Neural crest cell (in vitro differentiated cells): ENCODE measurements at places on chromosomes 1 and 21. TPM values are rescaled to one million over a fixed set of nuclear protein-coding genes. Genes with fewer than 3 reads are reported as not detected.

DNA sequence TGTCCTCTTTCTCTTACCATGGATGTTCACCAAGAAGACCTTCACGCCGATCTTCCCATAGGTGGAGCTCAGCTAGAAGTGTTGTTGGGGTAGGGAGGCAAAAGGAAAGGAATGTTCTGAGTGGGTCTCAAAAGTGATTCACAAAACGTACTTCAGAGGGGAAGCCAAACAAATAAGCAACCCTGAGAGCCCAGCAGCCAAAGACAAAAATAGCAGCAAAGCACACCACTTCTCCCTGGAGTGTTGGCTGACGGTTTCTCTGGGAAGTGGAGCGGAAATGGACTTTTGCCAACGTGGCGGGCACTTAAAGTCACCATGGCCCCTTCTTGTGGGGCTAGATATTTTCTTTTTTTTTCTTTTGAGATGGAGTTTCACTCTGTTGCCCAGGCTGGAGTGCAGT lies 23.1 kb downstream of the SLC26A9 start:
- no peaks in the 10 kb centered on the region for H3K27me3 ChIP-seq
- H3K36me3 ChIP-seq = no peaks in the 10 kb centered on the region
- H3K4me1 ChIP-seq = peaks cover 6% of the 10 kb centered on the region
- no peak for DNase-seq
- H3K27ac ChIP-seq = peak overlapping the region; percentile 22

GRCh38 chr1:230279583-230279945 lies 146.6 kb downstream of the PGBD5 start:
- DNase-seq = no peak
- no peak overlapping the region for H3K4me3 ChIP-seq
- H3K36me3 ChIP-seq = peaks cover 5% of the 10 kb centered on the region
- no peaks in the 10 kb centered on the region for H3K27me3 ChIP-seq

DNA sequence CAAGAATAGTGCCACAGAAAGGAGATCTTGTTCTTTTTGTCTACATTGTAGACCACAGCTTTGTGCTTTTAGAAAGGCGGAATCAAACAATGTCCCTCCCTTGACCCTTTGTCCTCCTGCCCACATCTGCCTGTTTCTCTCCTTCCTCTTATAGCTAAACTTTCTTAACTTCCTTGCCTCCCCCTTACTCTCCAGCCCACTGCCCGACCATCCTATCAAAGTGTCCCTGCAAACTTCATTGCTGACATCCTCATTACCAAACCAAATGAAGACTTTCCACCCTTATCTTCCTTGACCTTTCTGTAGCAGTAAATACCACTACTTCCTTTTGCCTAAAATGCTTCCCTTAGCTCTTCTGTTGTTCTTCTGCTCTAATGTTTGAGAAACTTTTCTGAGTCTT lies 5.0 kb downstream of the SELP start:
- peak overlapping the region; percentile 95 for H3K27ac ChIP-seq
- no peak overlapping the region for H3K4me3 ChIP-seq
- no peak for DNase-seq
- no peaks in the 10 kb centered on the region for H3K36me3 ChIP-seq

DNA sequence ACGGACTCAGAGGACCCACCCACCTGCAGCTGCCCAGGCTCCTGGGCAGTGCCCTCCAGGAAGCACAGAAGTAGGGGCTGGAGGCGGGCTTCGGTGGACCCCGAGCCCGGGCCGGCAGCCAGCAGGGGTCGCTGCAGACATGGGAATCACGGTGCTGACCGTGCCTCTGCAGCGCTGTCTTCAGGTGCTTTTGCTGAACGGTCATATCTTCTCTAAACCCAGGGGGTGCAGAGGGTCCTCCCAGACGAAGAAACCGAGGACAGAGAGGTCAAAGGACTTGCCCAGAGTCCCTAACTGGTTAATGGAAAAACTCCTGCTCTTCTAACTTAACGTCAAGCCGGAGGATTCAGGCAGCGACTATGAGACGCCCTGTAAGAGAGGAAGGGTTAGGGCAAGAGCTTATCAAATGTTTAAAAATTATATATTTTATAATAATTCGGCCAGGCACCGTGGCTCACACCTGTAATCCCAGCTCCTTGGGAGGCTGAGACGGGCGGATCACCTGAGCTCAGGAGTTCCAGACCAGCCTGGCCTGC lies 21.5 kb upstream of the LEFTY2 start:
- peak; percentile 74 for DNase-seq
- no peaks in the 10 kb centered on the region for H3K4me1 ChIP-seq
- H3K27ac ChIP-seq = no peak overlapping the region
- H3K4me3 ChIP-seq = no peak overlapping the region

DNA sequence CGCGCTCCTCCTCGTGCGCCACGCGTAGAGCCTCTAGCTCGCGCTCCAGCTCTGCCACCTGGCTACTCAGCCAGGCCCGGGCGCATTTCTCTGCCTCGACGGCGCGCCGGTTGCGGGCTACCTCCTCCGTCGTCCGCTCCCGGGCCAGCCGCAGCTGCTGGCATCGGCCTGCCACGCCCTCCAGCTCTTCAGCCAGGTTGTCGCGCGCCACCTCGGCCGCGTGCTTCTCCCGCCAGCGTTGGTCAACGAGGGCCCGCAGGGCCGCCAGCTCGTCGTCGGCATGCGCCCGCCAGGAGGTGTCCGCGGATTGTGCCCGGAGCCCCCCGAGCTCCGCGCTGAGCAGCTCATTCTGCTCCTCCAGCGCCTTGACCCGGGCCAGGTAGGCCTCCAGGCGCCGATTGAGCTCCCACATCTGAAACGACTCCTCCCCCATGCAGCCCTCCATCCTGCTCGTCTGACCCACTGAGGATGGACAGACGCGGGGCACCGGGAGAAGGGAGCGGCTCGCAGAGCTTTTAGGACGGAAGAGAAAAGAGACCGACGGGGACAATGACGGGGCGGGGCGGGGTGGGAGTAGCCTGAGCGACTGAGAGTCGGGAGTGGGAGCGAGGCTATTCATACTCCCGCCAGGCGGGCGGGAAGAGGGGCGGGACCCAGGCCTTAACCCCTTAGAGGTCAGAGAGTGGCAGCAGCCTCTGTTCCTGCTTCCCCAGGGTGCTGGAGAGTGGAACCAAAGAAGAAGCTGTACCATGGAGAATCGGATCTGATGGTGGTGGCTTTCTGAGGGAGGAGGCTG lies at the start of gene NES:
TSS of gene NES (minus strand) at position 588 of the 796 bp plus-strand sequence. CDS start at position 445, 143 bp downstream.
- peaks cover 17% of the 10 kb centered on the region for H3K36me3 ChIP-seq
- peaks cover 53% of the 10 kb centered on the region for H3K4me1 ChIP-seq
- peaks cover 18% of the 10 kb centered on the region for H3K27me3 ChIP-seq
- peak within 1 kb of the TSS; percentile 97 for H3K27ac ChIP-seq
- H3K4me3 ChIP-seq = peak within 1 kb of the TSS; percentile 93

DNA sequence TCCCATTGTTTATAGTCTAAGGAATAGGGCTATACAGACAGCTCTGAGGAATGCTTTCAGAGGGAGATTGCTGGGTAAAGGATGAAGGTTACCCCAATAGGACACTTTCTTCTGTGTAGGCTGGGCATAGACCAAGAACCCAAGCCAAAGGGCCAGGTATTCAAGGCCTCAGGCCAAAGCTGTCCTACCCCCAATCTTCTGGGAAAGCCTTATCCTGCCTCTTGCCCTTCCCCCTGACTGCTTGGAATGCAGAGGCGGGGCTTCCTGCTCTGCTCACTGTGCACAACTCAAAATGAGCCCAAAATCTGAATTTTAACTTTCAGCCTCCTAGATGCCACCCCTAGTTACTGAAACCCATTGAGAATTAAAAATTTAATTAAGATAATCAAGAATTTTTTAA lies 2.2 kb downstream of the OR10Z1 start:
- H3K4me3 ChIP-seq = no peak overlapping the region
- peaks cover 15% of the 10 kb centered on the region for H3K27me3 ChIP-seq
- no peaks in the 10 kb centered on the region for H3K4me1 ChIP-seq
- H3K36me3 ChIP-seq = no peaks in the 10 kb centered on the region
- H3K27ac ChIP-seq = no peak overlapping the region

- DNase-seq = peak; percentile 70
- peak overlapping the region; percentile 99 for H3K4me3 ChIP-seq
- peaks cover 72% of the 10 kb centered on the region for H3K4me1 ChIP-seq
- H3K27me3 ChIP-seq = no peaks in the 10 kb centered on the region
- H3K36me3 ChIP-seq = no peaks in the 10 kb centered on the region
These were observed 3.6 kb upstream of the INAVA start for GRCh38 chr1:200890818-200891773.

DNA sequence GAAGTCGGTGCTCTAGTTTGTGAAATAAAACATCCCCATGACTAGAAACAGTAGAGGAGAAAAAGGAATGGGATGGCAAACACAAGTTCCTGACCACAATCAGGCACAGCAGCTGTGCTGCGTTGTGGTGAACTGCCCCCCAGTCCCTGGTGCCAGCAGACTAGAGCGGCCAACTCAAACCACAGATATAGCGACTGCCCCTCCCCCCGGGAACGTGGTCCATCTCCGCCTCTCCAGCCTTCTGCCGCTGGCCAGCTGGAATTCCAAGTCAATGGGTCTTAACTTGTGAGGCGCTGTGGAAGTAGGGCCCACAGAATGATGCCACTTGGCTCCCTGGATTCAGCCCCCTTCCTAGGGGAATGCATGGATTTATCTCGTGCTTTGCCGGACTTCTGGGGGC lies 41.6 kb upstream of the ZNF678 start:
- H3K27ac ChIP-seq = no peak overlapping the region
- no peak overlapping the region for H3K4me3 ChIP-seq
- H3K36me3 ChIP-seq = peaks cover 6% of the 10 kb centered on the region
- no peaks in the 10 kb centered on the region for H3K4me1 ChIP-seq
- DNase-seq = no peak

- no peak overlapping the region for H3K4me3 ChIP-seq
- no peaks in the 10 kb centered on the region for H3K4me1 ChIP-seq
- no peaks in the 10 kb centered on the region for H3K27me3 ChIP-seq
- DNase-seq = no peak
- no peak overlapping the region for H3K27ac ChIP-seq
These were observed 75.5 kb downstream of the VAV3 start for GRCh38 chr1:107889524-107889923.

DNA sequence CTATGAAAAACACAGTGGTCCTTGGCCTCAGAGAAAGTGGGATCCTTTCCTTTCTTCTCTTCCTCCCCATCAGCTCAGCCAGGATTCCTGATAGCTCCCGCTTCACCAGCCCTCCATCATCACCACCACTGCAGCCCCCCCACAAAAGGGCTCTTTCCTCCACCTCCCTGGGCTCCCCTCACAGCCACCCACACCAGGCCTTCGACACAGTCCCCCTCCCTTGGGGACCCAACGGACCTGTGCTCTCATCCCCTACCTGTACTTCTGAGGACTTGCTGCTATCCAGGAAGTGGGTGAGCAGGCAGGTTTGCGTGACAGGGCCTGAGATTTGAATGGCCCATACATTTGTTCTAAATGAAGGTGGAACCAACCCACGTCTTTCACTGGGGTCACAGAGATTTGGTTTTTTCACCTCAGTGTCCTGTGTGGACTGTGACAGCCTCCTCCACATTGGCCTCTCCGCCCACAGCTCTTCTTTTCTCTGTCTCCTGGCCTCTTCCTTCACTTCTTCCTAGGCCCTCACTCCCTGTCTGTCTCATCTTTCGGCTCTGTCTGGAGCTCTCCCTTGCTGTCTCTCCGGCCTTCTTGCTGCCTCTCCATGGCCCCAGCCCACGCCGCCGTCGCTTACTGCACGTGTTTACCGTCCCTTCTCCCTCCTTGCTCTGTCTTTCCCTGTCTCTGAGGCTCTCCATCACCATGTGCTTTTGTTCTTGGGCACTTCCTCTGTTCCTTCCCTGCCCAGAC lies 238.6 kb downstream of the FOXD2 start:
- no peak overlapping the region for H3K4me3 ChIP-seq
- peaks cover 10% of the 10 kb centered on the region for H3K36me3 ChIP-seq
- peaks cover 23% of the 10 kb centered on the region for H3K4me1 ChIP-seq
- peaks cover 39% of the 10 kb centered on the region for H3K27me3 ChIP-seq

DNA sequence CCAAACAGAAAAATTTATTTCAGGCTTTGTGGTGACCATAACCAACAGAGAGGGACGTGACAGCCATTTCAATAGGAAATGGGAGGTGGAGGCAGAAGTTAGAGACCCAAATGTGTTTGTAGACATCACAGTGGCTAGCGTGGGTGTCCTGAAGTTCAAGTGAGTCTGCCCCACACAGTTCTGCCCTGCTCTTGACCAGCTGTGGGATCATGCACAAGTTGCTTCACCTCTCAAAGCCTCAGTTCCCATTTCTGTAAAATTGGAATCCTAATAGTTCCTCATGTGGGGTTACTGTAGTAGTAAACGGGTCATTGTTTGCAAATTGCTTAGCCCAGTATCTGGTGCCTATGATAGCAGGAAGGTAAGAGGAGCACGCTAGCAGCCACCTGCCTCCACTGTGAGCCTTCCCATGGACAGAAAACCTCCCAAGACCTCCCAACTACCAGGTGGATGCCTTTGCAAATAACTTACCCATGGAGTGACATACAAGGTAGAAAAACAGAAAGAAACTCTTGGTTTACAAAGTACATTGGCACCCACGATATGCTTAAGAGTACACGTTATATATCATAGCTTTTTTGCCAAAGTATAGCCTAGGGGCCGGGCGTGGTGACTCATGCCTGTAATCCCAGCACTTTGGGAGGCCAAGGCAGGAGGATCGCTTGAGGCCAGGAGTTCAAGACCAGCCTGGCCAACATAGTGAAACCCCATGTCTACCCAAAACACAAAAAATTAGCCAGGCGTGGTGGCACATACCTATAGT lies 29.1 kb downstream of the FHAD1 start:
- peaks cover 34% of the 10 kb centered on the region for H3K4me1 ChIP-seq
- no peak overlapping the region for H3K4me3 ChIP-seq
- H3K27me3 ChIP-seq = peaks cover 4% of the 10 kb centered on the region
- H3K36me3 ChIP-seq = no peaks in the 10 kb centered on the region
- peak overlapping the region; percentile 47 for H3K27ac ChIP-seq

DNA sequence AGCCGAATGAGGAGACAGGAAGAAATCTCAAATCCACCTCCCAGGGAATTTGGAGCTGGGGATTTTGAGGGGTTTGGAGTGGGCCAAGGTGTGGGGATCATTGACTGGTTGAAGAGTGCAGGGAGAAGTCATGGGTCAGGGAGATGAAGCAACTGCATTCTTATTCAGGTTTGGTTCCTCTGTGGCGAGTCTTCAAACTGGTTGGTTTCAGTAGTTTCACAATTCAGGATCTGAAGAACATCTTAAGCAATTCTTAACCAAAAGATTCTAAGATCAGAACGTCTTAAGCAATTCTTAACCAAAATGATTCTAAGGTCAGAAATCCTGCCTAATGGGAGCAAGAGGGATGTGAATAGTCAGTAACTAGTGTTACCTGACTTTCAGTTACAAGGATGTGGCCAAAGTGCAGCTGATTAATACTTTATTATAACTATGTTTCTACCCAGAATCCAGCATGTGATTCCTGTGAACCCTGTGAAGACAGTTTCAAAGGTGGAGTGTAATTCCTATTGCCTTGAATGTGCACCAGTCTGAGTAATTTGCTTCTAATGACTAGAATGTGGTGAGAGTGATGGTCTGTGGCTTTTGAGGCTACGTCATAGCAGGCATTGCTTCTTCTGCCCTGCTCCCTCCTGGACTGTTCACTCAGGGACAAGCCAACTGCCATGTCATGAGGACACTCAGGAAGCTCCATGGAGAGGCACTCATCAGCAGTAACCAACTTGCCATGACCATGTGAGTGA lies 61.2 kb downstream of the OLFML3 start:
- H3K27me3 ChIP-seq = peaks cover 8% of the 10 kb centered on the region
- H3K4me3 ChIP-seq = no peak overlapping the region
- no peak overlapping the region for H3K27ac ChIP-seq

Gene AIRE
- total RNA-seq = not detected in 2 replicates

Gene TACSTD2
- not detected in 2 replicates for total RNA-seq

Gene PTPRC
- total RNA-seq = not detected in 2 replicates

Gene FGR
- total RNA-seq = not detected in 2 replicates

Gene NCAM2
- total RNA-seq = 1.9 and 3.6 TPM in 2 replicates

Gene SAMD11
- total RNA-seq = 0.14 TPM in 1 of 2 replicates, not detected in the other

Gene C1orf105
- not detected in 2 replicates for total RNA-seq

Gene TSTD1
- 6.7 and 7.2 TPM in 2 replicates for total RNA-seq

Gene SPRR4
- total RNA-seq = not detected in 2 replicates

Gene SPATA1
- total RNA-seq = 1.5 and 2.3 TPM in 2 replicates
